ENCODE measurements at places on chromosomes 2 and 18.

- no peaks in the 10 kb centered on the region for H3K36me3 ChIP-seq
- no peak overlapping the region for H3K27ac ChIP-seq
- no peaks in the 10 kb centered on the region for H3K27me3 ChIP-seq
- no peaks in the 10 kb centered on the region for H3K4me1 ChIP-seq
- no peak overlapping the region for H3K4me3 ChIP-seq
- DNase-seq, result no peak
Measured at GRCh38 chr2:49355611-49356010, 201.3 kb upstream of the FSHR start.

GRCh38 chr2:74895001-74895400, 61.1 kb downstream of the HK2 start:
- no peak overlapping the region for H3K27ac ChIP-seq
- no peak overlapping the region for H3K4me3 ChIP-seq
- peaks cover 22% of the 10 kb centered on the region for H3K4me1 ChIP-seq
- no peak for DNase-seq
- H3K27me3 ChIP-seq, result no peaks in the 10 kb centered on the region
- H3K36me3 ChIP-seq, result no peaks in the 10 kb centered on the region

- peaks cover 14% of the 10 kb centered on the region for H3K4me1 ChIP-seq
- H3K27ac ChIP-seq, result peak overlapping the region; percentile 71
- peak; percentile 60 for DNase-seq
- H3K36me3 ChIP-seq, result peaks cover 4% of the 10 kb centered on the region
Measured at GRCh38 chr2:112483042-112483473, 1.1 kb downstream of the TTL start.

GRCh38 chr2:150485114-150485870, 2.2 kb downstream of the RND3 start:
- peak; percentile 67 for DNase-seq
- H3K27me3 ChIP-seq, result no peaks in the 10 kb centered on the region
- H3K36me3 ChIP-seq, result no peaks in the 10 kb centered on the region
- peak overlapping the region; percentile 85 for H3K27ac ChIP-seq
- H3K4me1 ChIP-seq, result peaks cover 42% of the 10 kb centered on the region
- peak overlapping the region; percentile 87 for H3K4me3 ChIP-seq

DNA sequence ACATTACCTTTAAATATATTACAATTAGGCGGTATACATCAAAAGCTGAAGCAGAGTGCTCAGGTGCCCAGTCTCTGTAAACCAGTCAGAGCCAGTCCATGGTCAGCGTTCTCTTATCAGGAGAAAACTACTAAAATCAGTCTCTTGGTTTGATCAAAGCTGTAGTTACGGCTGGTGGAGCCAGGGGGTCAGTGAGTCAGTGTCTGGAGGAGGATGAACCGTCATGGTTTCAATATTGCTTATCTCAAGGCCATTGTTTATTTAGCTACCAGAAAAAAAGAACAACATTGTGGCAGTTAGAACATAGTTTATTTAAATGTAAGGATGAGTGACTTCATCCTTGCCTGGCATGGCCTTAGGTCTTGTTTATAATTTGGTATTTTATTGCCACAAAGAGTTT, 71.3 kb upstream of the NYAP2 start:
- H3K4me3 ChIP-seq, result no peak overlapping the region
- DNase-seq, result peak; percentile 2
- H3K4me1 ChIP-seq, result no peaks in the 10 kb centered on the region
- H3K36me3 ChIP-seq, result no peaks in the 10 kb centered on the region
- no peak overlapping the region for H3K27ac ChIP-seq
- no peaks in the 10 kb centered on the region for H3K27me3 ChIP-seq

- H3K36me3 ChIP-seq, result no peaks in the 10 kb centered on the region
- no peak for DNase-seq
- H3K4me1 ChIP-seq, result no peaks in the 10 kb centered on the region
- no peak overlapping the region for H3K4me3 ChIP-seq
Measured at GRCh38 chr2:37300146-37300545, 24.5 kb downstream of the PRKD3 start.

DNA sequence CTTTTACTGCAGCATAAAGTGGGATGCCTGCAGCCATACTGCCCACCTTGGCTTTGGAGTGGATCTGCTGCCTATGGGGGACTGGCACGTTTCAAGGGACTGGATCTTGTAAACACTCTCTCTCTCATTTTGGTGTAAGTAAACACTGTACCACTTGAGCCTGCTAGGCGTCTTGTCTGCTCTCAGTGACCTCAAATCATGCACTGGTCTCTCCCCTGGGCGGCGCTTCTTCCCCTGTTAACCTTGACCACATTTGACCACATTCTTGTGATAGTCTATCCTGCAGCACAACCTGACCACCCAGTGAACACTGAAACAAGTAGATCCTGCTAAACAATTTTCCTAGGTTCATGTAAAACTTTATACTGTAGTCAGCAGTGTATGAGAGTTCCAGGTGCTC, 82.6 kb upstream of the HNMT start:
- H3K27me3 ChIP-seq, result no peaks in the 10 kb centered on the region
- H3K4me3 ChIP-seq, result no peak overlapping the region
- no peaks in the 10 kb centered on the region for H3K4me1 ChIP-seq
- H3K36me3 ChIP-seq, result no peaks in the 10 kb centered on the region

GRCh38 chr18:56380685-56381084, 257.7 kb downstream of the TXNL1 start:
- no peaks in the 10 kb centered on the region for H3K36me3 ChIP-seq
- peaks cover 1% of the 10 kb centered on the region for H3K27me3 ChIP-seq
- DNase-seq, result no peak

- H3K4me1 ChIP-seq, result peaks cover 8% of the 10 kb centered on the region
- no peak for DNase-seq
- H3K4me3 ChIP-seq, result peak overlapping the region; percentile 69
- no peaks in the 10 kb centered on the region for H3K36me3 ChIP-seq
- no peaks in the 10 kb centered on the region for H3K27me3 ChIP-seq
- H3K27ac ChIP-seq, result no peak overlapping the region
Measured at GRCh38 chr18:80148326-80149199, 39.5 kb downstream of the ADNP2 start.

DNA sequence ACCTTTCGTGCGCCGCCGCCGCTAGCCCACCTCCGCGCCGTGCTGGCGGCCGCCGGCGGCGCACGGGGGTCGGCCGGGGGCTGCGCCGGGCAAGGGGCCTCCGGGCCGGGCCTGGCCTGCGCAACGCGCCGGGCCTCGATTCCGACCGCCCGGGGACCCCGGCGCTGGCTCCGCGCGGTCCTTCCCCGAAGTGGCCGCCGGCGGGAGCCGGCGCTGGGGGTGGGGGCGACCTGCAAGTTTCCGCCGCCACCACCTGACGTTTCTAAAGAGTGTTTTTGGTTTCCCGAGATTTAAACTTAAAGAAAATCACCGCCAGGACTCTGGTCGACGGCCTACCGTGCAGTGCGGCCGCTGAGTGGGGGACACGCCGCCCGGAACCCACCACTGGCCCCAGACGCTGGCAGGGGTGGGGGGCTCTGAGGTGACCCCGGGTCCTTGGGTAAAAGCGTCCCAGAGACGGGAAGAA, 3.8 kb upstream of the GATA6 start:
- H3K4me3 ChIP-seq, result peak overlapping the region; percentile 20
- no peak overlapping the region for H3K27ac ChIP-seq
- peaks cover 25% of the 10 kb centered on the region for H3K4me1 ChIP-seq
- H3K36me3 ChIP-seq, result no peaks in the 10 kb centered on the region
- no peak for DNase-seq

DNA sequence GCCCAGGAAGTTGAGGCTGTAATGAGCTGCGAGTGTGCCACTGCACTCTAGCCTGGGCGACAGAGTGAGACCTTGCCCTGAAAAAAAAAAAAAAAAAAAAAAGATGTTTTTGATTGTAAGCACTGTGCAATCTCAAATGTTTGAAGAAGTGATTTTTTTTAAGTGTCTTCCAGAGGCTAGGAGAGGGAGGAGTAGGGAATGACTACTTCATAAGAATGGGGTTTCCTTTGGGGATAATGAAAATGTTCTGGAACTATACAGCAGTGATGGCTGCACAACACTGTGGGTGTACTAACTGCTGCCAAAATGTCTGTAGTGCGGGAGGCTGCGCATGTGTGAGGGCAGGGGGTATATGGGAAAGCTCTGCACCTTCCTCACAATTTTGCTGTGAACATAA, 83.7 kb downstream of the MCFD2 start:
- no peaks in the 10 kb centered on the region for H3K36me3 ChIP-seq
- H3K4me1 ChIP-seq, result no peaks in the 10 kb centered on the region
- DNase-seq, result no peak
- H3K27me3 ChIP-seq, result no peaks in the 10 kb centered on the region
- no peak overlapping the region for H3K4me3 ChIP-seq
- H3K27ac ChIP-seq, result no peak overlapping the region

GRCh38 chr2:190978389-190979053, 35.5 kb downstream of the STAT1 start:
- peak; percentile 83 for DNase-seq
- peaks cover 60% of the 10 kb centered on the region for H3K4me1 ChIP-seq
- no peak overlapping the region for H3K4me3 ChIP-seq
- no peaks in the 10 kb centered on the region for H3K27me3 ChIP-seq
- peak overlapping the region; percentile 87 for H3K27ac ChIP-seq

DNA sequence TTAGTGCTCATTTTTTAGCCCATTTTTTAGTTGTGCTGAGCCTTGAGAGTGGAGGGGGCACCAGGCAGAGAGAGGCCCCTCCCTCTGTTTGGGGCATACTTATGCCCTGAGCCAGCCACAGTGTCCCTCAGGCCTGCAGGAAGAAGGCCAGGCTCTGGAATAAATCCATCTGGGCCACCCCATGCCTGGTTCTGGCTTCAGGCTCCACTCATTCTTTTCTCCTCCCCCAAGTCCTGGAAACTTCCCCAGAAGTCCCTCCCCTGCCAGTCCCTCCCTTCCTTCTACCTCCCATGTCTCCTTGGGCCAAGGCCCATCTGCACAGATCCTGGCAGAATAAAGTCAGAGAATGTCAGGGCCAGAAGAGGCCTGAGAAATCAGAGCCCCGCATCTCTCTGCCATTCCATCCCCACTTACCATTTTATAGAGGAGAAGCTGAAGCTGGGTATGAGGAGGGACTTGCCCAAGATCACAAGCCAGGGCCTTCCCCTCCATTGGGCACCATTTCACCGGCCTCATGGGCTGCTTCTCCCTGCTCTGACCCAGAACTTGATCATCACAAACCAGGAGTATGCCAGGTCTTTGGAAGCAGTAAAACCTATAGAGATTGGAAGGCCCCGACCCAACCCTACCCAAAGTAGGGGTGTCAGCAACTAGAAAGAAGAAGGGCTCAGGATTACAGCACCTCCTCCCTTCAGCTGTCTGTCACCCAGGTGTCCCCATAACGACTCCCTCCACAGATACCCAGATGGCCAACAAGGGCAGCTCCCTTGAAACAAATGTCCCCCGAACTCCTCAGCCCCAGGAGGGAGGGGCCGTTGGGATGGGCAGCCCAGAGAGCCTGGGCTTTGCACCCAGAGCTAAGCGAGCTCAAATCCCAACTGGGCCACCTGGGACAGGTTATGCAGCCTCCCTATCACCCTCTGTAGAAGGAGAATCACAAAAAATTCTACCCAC, 108.4 kb downstream of the POLR1A start:
- no peaks in the 10 kb centered on the region for H3K36me3 ChIP-seq
- no peak overlapping the region for H3K4me3 ChIP-seq
- no peaks in the 10 kb centered on the region for H3K27me3 ChIP-seq
- H3K4me1 ChIP-seq, result peaks cover 14% of the 10 kb centered on the region
- no peak for DNase-seq

DNA sequence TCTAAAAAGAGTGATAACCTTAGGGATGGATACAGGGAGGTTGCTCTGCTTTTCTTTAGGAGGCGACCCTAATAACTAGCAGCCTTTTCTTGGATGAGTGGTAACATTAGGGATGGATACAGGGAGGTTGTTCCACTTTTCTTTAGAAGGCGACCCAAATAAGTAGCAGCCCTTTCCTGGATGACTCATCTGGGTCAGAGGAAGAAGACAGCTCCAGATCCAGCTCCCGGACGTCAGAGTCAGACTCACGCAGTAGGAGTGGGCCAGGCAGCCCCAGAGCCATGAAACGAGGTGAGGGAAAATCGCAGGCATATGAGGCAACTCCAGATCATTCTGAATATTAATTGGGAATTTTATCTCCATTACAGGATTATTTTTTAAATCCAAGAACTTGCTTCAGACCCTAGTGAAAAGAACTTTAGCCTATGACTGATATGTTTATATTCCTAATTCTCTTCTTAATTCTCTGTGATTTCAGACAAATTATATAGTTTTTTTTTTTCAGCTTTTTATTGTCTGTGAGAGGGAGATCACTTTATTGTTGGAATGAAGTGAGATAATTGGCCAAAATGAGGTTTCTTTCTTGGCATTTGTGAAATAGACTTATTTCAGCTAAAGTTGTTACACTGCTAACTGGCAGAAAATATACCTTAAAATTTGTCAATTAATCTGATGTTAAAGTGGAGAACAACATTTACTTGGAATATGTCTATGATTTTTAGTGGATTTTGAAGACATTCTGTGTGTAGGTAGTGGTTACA, 31.2 kb upstream of the C1GALT1C1L start:
- no peaks in the 10 kb centered on the region for H3K36me3 ChIP-seq
- H3K4me1 ChIP-seq, result peaks cover 9% of the 10 kb centered on the region
- no peak overlapping the region for H3K4me3 ChIP-seq
- no peaks in the 10 kb centered on the region for H3K27me3 ChIP-seq

- no peak for DNase-seq
- H3K36me3 ChIP-seq, result no peaks in the 10 kb centered on the region
- H3K27ac ChIP-seq, result no peak overlapping the region
- H3K4me3 ChIP-seq, result no peak overlapping the region
Measured at GRCh38 chr18:820591-821165, 8.6 kb upstream of the YES1 start.

- DNase-seq, result no peak
- H3K27me3 ChIP-seq, result no peaks in the 10 kb centered on the region
- H3K36me3 ChIP-seq, result no peaks in the 10 kb centered on the region
- H3K27ac ChIP-seq, result no peak overlapping the region
Measured at GRCh38 chr2:58098254-58099095, 51.9 kb downstream of the VRK2 start.
